Osteocyte (in vitro differentiated cells): ENCODE measurements at places on chromosomes 16 and 17. TPM values are rescaled to one million over a fixed set of nuclear protein-coding genes. Genes with fewer than 3 reads are reported as not detected.
A peak's percentile ranks its signal among the peaks of the same experiment; 100 is the strongest.

GRCh38 chr17:72916991-72917390, 175.5 kb downstream of the SLC39A11 start:
- no peaks in the 10 kb centered on the region for H3K27me3 ChIP-seq
- H3K4me1 ChIP-seq: peaks cover 12% of the 10 kb centered on the region
- no peak overlapping the region for H3K27ac ChIP-seq
- no peak overlapping the region for H3K4me3 ChIP-seq
- peaks cover 18% of the 10 kb centered on the region for H3K36me3 ChIP-seq
- no peak for DNase-seq

KRT27 gene
- not detected in 2 replicates for total RNA-seq

DNA sequence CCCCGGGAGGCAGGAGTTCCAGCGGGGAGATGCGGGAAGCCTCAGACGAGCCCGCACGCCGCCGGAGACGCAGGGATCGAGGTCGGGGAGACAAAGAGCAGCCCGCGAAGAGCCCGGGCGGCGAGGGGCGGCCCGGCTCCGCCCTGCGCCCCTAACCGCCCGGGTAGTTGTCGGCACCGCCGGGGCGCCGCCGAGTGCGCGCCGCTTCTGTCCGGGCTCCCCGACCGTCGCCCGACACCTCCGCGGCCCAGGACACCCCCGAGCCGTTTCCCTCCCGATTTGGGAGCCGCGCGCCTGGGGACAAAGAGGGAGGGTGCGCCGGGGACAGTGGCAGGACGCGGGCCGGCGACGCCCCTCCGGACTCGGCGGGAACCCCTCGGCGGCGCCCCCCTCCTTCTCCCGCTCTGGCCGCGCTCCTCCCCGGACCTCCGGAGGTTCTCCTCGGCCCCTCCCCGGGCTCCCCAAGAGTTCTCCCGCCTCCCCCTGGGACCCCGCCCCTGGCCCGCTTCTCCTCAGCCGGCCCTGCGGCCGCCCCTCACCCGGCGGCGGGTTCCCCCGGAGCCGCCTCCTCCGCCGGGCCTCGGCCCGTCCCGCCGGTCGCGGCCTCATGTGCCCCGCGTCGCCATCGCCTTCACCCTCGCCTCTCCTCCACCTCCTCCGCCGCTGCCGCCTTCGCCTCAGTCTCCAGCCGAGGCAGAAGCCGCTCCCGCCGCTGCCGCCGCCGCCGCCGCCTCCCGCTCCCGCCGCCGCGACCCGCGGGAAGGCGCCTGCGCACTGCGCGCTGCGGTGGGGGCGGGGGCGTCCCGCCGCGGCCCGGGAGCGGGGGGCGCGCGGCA, at the start of gene GJC1:
GJC1 (minus strand) TSS at position 765 of the 836 bp plus-strand sequence. CDS start 24,470 bp downstream, outside the sequence.
- peak within 1 kb of the TSS; percentile 91 for H3K27ac ChIP-seq
- DNase-seq: peak; percentile 85
- no peaks in the 10 kb centered on the region for H3K27me3 ChIP-seq

ARL17A gene
- 9.2 and 9.5 TPM in 2 replicates for total RNA-seq

G6PC1 gene
- not detected in 2 replicates for total RNA-seq

DNA sequence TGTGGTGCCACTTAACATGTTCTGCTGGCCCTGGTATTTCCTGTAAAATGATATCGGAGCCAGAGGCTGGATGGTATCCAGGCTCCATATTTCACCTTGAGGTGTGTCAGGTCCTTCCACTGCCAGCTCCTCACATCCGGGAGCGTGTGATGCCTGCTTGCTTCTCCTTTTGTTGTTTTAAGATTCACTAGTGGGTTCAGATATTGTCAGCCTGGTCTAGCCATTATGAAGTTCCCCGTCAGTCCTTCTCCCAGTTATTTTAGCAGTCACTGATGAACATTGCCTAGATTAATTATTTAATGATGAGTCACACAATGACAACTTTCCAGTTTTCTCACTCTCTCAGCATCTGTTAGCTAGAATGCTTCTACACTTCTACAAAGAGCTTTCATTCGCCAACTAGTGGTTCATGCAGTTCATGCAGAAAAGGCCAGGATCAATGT, 11.3 kb downstream of the DNAAF1 start:
- no peaks in the 10 kb centered on the region for H3K4me1 ChIP-seq
- H3K4me3 ChIP-seq: no peak overlapping the region
- H3K27me3 ChIP-seq: peaks cover 37% of the 10 kb centered on the region
- no peak overlapping the region for H3K27ac ChIP-seq
- no peak for DNase-seq

JUP gene
- 79.8 and 92.6 TPM in 2 replicates for total RNA-seq

TLCD2 gene
- total RNA-seq: 4.2 and 4.7 TPM in 2 replicates

TUBB3 gene
- total RNA-seq: 84.9 and 95.8 TPM in 2 replicates
